ENCODE measurements at places on chromosomes 1 and 21.

GRCh38 chr1:155009221-155009711 lies 6.7 kb downstream of the ZBTB7B start:
- H3K4me1 ChIP-seq = peaks cover 72% of the 10 kb centered on the region
- DNase-seq = no peak
- peaks cover 7% of the 10 kb centered on the region for H3K36me3 ChIP-seq
- peak overlapping the region; percentile 95 for H3K27ac ChIP-seq
- peak overlapping the region; percentile 98 for H3K4me3 ChIP-seq

GRCh38 chr21:16492356-16492755 lies 762.6 kb downstream of the USP25 start:
- H3K36me3 ChIP-seq = no peaks in the 10 kb centered on the region
- no peak overlapping the region for H3K27ac ChIP-seq
- H3K4me3 ChIP-seq = no peak overlapping the region
- DNase-seq = no peak
- H3K27me3 ChIP-seq = no peaks in the 10 kb centered on the region

DNA sequence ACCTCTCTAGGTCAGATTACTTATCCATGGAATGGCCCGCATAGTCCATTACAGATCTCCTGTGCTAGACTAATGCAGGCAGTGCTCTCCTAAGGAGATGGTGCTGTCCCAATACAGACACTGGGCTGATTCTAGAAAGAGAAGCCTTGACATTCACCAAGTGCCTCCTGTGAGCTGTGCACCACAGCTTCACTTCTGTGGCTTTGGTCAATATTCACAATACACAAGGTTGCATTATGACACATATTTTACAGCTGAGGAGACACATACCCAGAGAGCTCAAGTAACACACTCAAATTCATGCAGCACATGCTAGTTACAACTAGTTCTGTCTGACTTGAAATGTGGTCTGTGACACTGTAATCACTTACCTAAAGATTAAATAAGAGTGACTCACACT lies 59.4 kb upstream of the LRRC8B start:
- peaks cover 21% of the 10 kb centered on the region for H3K4me1 ChIP-seq
- no peak for DNase-seq
- no peak overlapping the region for H3K27ac ChIP-seq

DNA sequence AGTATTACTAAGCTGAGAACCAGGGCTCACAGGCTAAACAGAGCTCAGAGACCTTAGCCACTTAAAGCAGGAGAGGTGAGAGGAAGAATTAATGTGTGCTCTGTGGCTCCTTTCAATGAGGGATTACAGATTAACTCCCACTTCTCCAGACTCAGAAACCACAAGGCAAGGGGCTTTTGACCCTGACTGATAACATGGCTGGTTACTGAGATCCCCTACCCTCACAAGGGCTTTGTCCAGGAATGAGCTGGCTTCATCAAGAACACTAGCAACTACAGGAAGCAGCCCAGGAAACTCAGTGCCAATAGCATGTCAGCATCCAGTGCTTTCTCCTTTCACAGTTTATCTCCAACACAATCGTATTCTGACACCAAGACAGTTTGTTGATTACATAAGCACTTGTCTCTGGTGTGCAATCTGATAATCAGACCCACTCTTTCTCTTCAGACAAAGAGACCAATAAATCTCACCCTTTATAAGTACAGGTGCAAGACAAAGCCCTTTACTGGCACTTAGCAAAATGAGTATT lies 38.8 kb downstream of the ERI3 start:
- DNase-seq = no peak
- no peak overlapping the region for H3K4me3 ChIP-seq
- no peaks in the 10 kb centered on the region for H3K27me3 ChIP-seq
- no peak overlapping the region for H3K27ac ChIP-seq
- peaks cover 7% of the 10 kb centered on the region for H3K4me1 ChIP-seq

DNA sequence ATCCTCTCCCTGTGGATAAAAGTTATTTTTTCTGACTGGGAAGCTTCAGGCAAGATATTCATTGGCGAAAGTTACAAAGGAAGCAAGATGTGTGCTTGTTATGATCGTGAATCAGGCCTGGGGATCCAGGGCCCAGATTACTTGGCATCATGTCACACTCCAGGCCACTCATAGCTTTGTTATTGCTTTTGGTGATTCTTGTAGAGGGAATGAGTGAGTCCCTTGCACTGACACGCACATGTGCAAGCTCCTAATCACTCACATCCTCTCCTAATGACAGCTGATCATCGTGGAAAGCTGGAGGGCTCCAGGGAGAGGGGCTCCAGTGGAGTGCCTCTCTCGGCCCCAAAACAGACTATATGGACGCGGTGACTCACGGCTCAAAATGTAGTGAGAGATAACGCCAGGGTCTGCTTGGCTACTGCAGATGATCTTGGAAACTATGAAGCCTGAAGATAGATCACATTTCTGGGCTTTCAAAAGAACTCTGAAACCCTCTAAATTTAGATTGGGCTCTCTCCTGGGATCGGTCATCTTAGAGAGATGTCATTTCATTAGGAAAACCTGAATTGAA lies 481.1 kb upstream of the USP24 start:
- no peak overlapping the region for H3K27ac ChIP-seq
- DNase-seq = no peak
- H3K36me3 ChIP-seq = no peaks in the 10 kb centered on the region
- H3K4me3 ChIP-seq = no peak overlapping the region
- H3K27me3 ChIP-seq = peaks cover 23% of the 10 kb centered on the region

- H3K4me3 ChIP-seq = no peak overlapping the region
- H3K4me1 ChIP-seq = peaks cover 5% of the 10 kb centered on the region
- no peaks in the 10 kb centered on the region for H3K36me3 ChIP-seq
These were observed 14.7 kb upstream of the KCNJ15 start for GRCh38 chr21:38242061-38242460.

DNA sequence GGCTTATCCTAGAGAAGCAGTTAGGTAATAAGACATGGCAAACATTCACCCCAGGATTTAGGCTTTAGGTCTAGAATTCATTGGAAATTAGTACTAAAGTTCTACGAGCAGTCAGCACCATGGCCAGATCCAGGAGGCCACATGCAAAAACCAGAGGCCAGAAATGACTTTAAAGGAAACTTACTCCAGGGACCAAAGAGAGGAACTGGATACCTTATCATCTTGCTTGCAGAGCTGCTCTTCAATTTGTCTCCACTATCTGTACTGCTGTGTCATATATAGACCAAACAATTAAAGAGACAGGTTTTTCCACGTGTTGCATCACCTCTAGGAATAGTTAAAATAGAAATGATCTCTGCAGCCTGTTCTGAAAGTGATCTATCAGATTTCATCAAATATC lies 127.8 kb downstream of the LMX1A start:
- DNase-seq = no peak
- H3K4me1 ChIP-seq = no peaks in the 10 kb centered on the region
- peaks cover 22% of the 10 kb centered on the region for H3K27me3 ChIP-seq
- H3K27ac ChIP-seq = no peak overlapping the region
- H3K36me3 ChIP-seq = no peaks in the 10 kb centered on the region

DNA sequence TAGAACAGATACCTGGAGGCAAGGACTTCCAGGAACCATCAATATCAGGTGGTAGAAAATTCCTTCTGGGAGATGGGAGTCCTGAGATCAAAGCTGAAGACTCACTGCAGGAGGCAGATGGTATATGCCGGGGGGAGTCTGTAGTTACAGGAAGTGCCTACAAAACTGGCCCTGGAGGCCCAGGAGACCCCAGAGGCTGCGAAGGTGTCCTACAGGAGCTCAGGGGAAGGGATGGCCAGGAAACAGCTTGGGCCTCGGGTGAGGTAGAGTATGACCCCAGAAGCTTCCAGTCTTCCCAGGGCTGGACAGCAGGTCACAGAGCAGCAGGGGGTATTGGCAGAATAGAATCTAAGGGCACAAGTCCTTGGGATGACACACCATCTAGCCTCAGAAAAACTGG lies 16.4 kb downstream of the IGFN1 start:
- peaks cover 5% of the 10 kb centered on the region for H3K4me1 ChIP-seq
- DNase-seq = no peak
- no peak overlapping the region for H3K27ac ChIP-seq
- H3K4me3 ChIP-seq = no peak overlapping the region
- H3K36me3 ChIP-seq = peaks cover 7% of the 10 kb centered on the region
- H3K27me3 ChIP-seq = peaks cover 62% of the 10 kb centered on the region

- peaks cover 4% of the 10 kb centered on the region for H3K4me1 ChIP-seq
These were observed 27.7 kb downstream of the PTPRF start for GRCh38 chr1:43558346-43558841.

DNA sequence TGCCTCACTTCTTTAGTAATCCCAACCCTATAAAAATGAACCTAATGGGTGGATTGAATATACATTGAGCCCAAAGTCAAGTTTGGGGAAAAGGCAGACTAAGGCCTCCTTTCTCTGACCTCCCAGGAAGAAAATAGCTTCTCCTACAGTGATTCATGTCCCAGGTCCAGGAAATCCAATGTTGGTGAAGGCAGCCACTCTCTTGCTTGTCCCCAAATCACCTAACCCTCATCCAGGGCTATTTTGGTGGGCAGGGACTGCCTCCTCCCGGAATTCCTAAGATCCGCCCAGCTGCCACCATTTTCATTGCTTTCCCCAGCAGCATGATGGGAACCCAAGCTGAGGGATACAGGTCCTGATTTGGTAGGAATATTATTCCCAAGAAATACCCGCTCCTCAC lies 8.4 kb downstream of the MYOG start:
- no peak for DNase-seq
- no peak overlapping the region for H3K4me3 ChIP-seq
- H3K4me1 ChIP-seq = peaks cover 17% of the 10 kb centered on the region
- H3K27ac ChIP-seq = no peak overlapping the region

- no peak overlapping the region for H3K4me3 ChIP-seq
- no peaks in the 10 kb centered on the region for H3K27me3 ChIP-seq
- no peak overlapping the region for H3K27ac ChIP-seq
- DNase-seq = no peak
- no peaks in the 10 kb centered on the region for H3K4me1 ChIP-seq
- H3K36me3 ChIP-seq = no peaks in the 10 kb centered on the region
These were observed 882.9 kb upstream of the ADGRL2 start for GRCh38 chr1:80917826-80918225.

DNA sequence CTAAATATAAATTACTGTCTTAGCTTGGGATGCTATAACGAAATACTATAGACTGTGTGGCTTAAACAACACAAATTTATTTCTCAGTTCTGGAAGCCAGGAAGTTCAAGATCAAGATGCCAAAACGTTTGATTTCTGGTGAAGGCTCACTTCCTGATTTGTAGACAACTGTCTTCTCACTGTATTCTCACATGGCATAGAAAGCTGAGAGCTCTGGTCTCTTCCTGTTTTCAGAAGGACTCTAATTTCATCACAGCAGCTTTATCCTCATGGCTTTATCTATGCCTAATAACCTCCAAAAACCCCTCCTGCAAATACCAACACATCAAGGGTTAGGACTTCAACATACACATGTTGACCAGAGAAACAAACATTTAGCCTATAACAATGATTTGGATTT lies 1795.5 kb downstream of the MRPL39 start:
- H3K27ac ChIP-seq = no peak overlapping the region
- H3K36me3 ChIP-seq = no peaks in the 10 kb centered on the region
- H3K4me1 ChIP-seq = no peaks in the 10 kb centered on the region
- no peaks in the 10 kb centered on the region for H3K27me3 ChIP-seq

GRCh38 chr1:100265562-100265930 lies 470 bp upstream of the RTCA start:
- peaks cover 20% of the 10 kb centered on the region for H3K4me1 ChIP-seq
- no peaks in the 10 kb centered on the region for H3K27me3 ChIP-seq
- H3K27ac ChIP-seq = peak overlapping the region; percentile 99
- no peak for DNase-seq

GRCh38 chr1:62058956-62059355 lies 135.7 kb upstream of the L1TD1 start:
- H3K4me1 ChIP-seq = no peaks in the 10 kb centered on the region
- H3K27ac ChIP-seq = no peak overlapping the region
- no peaks in the 10 kb centered on the region for H3K27me3 ChIP-seq
- no peak overlapping the region for H3K4me3 ChIP-seq
- DNase-seq = no peak
- peaks cover 2% of the 10 kb centered on the region for H3K36me3 ChIP-seq

DNA sequence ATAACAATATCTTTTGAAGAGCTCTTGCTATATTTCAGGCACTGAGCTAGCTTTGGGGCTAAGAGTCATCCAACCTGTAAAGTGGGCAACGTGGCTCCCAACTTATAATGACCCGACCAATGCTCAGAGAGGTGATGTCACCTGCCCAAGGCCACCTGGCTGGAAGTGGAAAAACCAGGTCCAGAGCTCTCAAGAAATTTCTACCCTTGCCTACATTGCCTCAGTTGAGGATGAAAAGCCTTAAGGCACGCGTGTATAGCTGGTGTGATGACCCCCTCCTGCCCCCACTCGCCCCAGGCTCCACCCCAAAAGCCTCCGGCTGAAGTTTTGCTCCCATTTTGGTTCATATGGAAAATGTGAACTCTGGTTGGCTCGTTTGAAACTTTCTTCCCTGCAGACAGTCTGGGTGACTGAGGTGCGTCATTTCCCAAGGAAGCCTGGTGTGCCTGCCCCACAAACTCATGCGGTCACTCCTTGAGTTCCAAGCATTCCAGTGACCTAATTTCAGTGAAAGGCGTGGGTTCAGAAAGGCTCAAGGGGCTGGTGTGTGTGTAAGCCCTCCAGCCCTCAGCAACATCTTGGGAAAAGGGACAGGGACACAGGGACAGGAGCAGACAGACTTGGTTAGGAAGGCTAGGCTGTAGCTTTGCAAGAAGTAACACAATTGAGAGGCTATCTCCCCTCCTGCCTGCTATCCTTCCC lies 20.5 kb downstream of the HTR1D start:
- H3K4me1 ChIP-seq = no peaks in the 10 kb centered on the region
- DNase-seq = no peak

GRCh38 chr1:168362991-168363390 lies 82.3 kb downstream of the TBX19 start:
- DNase-seq = no peak
- H3K4me3 ChIP-seq = peak overlapping the region; percentile 77
- H3K4me1 ChIP-seq = peaks cover 28% of the 10 kb centered on the region
- H3K36me3 ChIP-seq = peaks cover 3% of the 10 kb centered on the region
- H3K27me3 ChIP-seq = no peaks in the 10 kb centered on the region

GRCh38 chr1:53583021-53583867 lies 124.0 kb downstream of the DMRTB1 start:
- peaks cover 15% of the 10 kb centered on the region for H3K27me3 ChIP-seq
- peaks cover 11% of the 10 kb centered on the region for H3K4me1 ChIP-seq
- no peak for DNase-seq
- peaks cover 3% of the 10 kb centered on the region for H3K36me3 ChIP-seq

GRCh38 chr21:21109736-21110135 lies 111.5 kb downstream of the NCAM2 start:
- H3K4me1 ChIP-seq = no peaks in the 10 kb centered on the region
- H3K4me3 ChIP-seq = no peak overlapping the region
- DNase-seq = no peak
- H3K27me3 ChIP-seq = no peaks in the 10 kb centered on the region
- H3K36me3 ChIP-seq = no peaks in the 10 kb centered on the region
